IPS DF 19.7 (cell line): ENCODE measurements at places on chromosomes 6 and 20.

DNA sequence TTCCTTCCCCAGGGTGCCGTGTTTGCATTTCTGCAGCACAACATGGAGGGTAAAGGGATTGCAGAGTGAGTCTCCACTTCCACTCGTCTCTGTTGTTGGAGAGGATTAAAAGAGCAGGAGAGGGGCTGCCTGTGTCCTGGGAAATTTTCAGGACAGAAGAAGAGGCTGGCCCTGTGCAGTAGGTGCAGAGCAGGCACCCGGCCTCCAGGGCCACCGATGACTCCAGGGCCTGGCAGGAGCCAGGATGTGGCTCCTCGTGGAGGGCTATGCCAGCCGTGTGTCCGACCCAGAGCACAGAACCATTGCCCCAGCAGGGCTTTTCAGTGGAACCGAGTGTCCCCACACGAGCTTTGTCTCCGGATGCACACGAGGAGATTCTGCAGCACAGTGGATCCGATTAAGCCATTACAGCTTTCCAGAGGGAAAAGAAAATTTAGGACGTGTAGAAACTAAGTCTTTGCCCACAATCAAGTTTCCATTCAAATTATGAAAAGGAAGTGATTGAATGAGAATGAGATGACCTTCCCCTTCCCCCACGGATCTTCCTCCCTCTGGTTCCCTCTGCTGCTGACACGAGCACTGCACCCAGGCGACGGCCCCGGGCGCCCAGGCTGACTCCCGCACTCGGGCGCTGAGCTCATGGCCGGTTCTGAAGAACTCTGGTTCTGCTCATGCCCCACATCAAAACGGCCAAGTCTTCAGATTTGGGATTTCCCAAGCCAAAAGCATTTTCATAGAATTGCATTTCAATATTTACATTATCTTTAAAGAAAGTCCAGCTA is 43.1 kb upstream of the UNC93A start:
- DNase-seq, result no peak

- DNase-seq, result no peak
Observed at GRCh38 chr20:46400253-46400652, 6.2 kb downstream of the ELMO2 start.

- no peak for DNase-seq
Observed at GRCh38 chr20:45993197-45993951, 15.3 kb upstream of the MMP9 start.

GRCh38 chr6:97195117-97195516 is 87.9 kb downstream of the MMS22L start:
- no peak for DNase-seq

DNA sequence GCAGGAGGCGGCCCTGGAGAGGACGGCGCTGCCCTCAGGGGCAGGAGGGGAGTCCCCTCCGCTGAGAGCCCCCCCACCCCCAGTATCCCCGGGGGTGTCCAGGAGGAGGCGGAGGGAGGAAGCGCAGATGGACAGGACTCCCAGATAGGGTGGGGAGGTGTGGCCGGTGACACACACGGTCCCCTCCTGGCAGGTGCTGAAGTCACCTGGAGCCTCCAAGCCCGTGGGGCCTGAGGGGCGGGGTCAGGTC is 1.4 kb downstream of the STMN3 start:
- no peak for DNase-seq

GRCh38 chr6:85241498-85242052 is 208.3 kb upstream of the NT5E start:
- DNase-seq, result no peak

GRCh38 chr6:90401933-90402830 is 105.5 kb upstream of the BACH2 start:
- DNase-seq, result no peak

DNA sequence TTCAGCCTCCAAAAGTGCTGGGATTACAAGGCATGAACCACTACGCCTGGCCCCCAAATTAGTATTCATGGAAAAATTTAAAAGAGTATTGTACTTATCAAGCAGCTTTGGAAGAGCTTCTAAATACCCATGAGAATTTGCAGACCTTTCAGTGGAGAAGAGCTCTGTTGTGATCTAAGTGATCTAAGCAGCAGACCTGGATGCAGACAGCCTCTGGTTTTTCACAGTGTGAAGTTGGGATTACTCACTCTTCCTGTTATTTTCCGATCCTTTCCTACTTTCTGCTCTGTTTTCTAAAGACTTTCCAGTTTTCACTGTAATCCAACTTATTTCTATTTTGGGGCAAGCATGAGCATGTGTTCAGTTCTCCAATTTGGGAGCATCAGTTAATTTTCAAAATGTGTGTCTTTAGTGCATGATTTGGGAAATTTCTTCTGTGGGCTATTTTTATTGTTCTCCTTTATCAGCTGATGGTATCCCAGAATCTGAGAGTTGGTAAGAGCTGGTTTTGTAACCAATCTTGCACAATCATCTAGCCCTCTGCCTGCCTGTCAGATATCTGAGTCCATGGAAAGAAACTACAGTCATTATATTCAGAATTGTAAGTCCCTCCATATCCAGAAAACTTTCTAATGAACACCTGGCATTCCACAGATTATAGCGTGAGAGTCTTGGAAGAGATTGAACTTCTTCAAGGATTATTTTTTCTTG is 207.7 kb upstream of the DTNBP1 start:
- no peak for DNase-seq

DNA sequence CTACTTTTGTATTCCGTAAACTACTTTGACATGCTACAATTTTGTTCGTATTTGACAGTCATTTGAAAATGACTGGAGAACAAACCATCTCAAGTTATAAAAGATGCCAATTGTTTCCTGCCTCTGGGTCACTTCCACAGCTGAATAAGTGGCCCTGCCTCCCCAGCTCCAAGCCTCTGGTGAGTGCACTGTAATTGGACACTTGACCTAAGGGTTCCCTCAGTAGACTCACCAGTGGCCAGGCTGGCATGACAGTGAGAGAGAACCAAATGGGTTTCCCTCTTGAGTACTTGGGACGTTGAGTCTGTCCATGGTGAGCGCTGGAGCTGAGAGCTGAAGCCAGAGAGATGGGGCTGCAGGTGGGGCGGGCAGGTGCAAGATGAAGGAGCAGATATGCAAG is 57.1 kb downstream of the SLC35D3 start:
- no peak for DNase-seq

GRCh38 chr20:40848096-40848495 is 159.1 kb upstream of the MAFB start:
- no peak for DNase-seq

GRCh38 chr6:134258849-134259306 is 59.0 kb downstream of the SGK1 start:
- DNase-seq, result no peak

DNA sequence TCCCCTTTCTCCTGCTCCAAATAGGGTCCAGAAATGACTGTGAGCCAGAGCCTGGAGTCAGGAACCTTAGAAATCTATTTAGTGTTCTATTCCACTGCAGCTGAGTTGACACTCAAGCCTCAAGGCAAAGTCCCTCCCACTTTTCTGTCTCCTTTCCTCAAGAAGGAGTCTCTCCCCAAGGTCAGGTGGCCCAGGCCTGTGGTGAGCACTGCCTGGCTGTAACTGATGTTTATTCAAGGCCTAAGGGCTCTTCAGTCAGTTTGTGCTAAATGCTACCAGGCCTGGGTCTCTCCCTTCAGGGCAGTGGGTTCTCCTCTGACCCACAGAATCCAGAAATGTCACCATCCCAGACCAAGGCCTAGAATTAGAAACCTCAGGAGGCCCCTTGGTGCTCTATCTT is 1042.9 kb upstream of the EPHA7 start:
- no peak for DNase-seq

- no peak for DNase-seq
Observed at GRCh38 chr6:148323344-148323743, 19.3 kb upstream of the SASH1 start.

DNA sequence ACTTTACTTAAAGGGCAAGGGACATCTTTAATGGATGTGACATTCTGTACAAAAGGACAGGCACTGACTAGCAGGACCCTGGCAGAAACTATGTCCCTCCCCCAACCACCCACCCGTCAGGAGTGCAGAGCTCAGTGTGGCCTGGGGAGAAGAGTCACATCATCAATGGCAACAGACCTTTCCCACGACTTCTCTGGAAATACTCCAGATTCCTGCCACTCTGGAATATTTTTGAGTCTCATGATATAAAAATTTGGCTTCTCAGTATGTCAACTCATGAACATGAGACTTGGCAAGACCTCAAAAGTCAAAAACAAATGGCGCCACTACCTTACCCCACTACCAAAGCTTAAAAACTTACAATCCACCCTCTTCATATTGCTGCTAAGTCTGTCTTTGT is 118.3 kb downstream of the SLC23A2 start:
- no peak for DNase-seq

DNA sequence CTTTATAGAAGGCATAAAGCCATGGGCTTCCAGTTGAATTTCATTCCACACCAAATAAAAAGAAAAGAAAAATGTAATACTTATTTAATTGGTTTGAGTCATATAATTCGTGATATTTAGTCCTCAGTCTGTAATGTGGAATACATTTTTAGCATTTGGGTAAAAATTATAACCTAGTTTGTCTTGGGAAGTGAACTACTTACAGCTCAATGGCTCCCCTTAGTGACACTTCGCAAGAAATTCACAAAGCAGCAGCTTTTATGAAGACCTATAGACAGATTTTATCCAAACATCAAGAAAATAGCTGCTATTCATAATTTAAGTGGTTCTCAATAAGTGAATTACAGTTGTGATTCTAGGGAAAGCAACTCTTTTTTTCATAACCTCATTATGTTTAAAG is 72.1 kb downstream of the RSPO3 start:
- DNase-seq, result no peak

DNA sequence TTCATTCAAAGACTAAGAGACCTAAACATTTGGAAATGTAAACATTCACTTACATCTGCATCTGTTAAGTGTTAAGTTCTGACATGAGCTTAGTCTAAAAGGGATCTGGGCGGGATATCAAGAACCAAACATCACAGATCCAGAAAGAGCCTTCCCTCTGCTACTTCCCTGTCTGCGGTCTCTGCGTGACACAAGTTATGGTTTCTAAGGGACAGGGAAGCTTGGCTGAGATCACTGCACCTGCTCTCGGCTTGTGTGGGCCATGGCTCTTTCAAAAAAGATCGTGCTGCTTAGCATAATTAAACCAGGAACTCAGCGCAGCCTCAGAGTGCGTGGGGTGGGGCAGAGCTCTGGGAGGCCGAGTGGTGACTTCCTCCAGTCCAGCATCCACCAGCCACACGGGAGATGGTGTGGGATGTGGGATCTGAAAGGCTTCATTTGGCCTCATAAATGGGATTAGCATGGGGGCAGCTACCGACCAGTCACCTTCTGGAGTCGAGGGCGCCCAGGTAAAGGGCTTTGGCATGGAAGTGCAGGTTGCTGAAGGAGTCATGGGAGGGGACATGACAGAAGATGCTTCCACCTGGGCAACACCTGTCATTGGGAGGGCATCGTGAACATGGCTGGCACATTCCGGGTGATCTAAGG is 16.7 kb upstream of the RAMACL start:
- no peak for DNase-seq

- no peak for DNase-seq
Observed at GRCh38 chr6:140844167-140844566, 1288.6 kb upstream of the GJE1 start.

DNA sequence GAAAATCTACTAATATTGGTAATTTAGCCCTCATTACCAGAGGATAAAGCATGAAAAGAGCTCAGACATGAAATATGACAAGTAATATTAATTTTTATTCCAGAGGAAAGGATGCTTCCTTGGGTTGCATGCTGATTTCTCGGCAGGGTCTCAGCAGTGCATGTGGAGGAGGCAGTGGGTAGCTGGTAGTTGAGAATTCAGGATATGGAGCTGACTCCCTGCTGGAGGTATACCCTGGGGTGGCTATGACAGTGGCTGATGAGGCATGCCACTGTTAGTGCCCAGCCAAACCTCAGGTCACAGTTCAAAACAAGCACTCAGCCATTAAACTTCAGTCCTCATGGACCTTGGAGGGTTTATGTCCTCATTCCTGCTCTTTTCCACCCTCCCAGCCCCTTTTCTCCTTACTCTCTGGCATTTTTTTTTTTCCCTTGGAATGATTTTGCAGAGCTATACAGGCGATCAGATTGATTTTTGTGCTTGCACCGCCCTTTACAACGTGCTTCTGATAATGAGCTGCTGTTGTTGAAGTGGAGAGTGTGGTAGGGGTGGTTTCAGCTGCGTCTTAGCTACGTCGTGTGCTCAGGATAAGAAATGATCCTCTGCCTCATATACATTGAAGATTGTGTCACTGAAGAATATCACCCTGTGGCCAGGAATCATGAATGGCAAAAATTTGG is 761.9 kb upstream of the MMS22L start:
- DNase-seq, result no peak

DNA sequence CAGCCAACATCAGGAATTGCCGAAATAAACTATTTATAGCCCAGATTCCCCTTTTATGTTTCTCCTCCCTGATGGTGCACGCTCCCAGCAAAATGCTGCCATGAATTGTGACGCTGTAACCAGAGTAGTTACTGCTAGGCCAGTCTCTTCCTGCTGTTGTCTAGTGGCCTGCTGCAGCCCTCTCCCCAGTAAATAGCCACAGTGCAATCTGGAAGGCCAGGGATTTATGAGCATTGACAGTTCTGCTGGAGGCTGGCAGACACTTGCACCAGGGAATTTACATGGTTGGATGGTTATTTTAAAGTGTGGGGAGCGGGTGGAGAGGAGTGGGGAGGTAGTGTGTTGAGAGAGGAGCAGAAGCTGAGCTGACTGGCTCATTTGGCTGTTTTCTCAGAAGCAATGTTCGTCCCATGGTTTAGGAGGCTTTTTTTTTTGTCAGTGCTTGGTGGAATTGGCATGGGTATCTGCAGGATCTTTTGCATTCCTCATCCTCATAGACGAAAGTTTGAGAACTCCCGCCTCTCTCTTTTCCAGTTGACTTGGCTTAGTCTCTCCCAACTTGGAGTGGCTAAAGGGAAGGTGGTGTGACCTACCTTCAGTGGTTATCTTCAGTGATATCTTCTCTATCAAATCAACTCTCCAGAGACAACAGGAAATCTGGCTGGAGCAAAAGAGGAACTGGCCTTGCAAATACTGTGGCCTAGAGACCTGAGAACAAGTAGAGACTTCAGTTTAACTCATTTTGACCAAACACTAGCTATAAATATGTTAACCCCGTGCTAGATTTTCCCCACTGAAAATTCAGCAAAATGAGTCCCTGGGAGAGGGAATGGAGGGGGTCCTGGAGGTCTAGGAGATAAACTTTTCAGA is 99.3 kb upstream of the VSTM2L start:
- no peak for DNase-seq

- no peak for DNase-seq
Observed at GRCh38 chr20:19540392-19540791, 217.7 kb upstream of the RIN2 start.
